ENCODE measurements at places on chromosomes 4 and X.

GRCh38 chr4:70902577-70903290 lies 565 bp downstream of the MOB1B start:
- DNase-seq: peak; percentile 86

DNA sequence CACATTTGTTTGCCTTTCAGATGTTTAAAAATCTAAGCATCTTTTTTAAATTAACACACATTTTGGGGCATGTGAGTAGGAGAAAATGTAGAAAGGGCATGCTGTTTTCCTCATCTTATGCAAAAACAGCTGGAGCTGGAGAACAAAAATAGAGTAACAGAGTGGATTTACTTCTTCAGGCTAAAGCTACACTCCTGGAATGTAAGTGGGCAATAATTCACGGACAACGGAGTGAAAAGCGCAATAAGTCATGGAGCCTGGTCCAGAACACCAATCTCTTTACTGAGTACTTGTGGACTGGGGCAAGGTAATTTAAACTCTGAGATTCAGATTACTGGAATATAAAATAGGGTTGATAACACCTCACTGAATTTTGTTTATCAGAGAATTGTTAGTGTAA lies 1018.8 kb upstream of the HS3ST1 start:
- DNase-seq: no peak

GRCh38 chrX:153722704-153723350 lies 1.4 kb downstream of the BCAP31 start:
- DNase-seq: no peak

- DNase-seq: no peak
These were observed 20.2 kb upstream of the RRAGB start for GRCh38 chrX:55697381-55697780.
